ENCODE measurements at places on chromosomes 1 and 21.

DNA sequence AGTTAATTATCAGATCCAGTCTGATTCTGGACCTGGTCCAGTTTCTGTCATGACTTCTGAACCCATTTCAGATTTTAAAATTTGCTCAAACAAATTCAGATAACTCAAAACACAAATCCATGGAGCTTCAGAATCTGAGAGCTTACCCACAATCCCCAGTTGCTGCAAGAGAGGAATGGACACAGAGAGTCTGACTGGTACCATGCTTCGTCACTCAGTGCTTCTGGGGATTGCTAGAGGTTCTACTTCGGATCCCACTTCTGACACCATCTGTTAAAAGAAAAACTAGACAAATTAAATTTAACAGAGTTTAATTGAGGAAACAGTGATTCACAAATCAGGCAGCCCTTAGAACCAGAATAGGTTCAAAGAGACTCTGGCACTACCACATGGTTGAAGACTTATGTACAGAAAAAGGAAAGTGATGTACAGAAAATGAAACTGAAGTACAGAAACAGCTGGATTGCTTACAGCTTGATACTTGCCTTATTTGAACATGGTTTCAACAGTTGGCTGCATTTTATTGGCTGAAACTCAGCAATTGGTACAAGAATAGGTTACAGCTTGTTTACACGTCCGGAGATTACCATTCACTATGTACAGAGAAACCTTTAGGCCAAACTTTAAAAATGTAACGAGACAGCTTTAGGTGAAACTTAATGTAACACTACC lies 60.7 kb upstream of the TEKT2 start:
- DNase-seq, result no peak

DNA sequence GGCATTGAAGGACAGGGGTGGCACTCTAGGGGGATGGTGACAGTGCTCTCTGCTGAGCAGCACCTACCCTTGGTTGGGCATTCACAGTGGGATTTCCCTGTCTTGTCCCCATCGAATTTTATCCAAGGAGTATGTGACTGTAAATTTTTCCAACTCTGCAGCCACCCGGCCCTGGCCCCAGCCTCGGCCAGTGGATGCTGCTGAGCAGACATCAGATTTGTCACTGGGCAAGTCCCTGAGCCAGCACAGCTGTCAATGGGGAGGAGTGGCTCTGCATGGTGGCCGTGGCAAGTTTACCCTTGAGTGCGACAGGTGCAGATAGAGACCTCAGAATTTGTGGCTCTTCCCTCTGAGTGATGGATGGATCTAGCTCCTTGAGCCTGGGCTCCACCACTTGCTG lies 240.2 kb upstream of the CSF3R start:
- no peak for DNase-seq

GRCh38 chr1:229015806-229016205 lies 255.1 kb upstream of the RAB4A start:
- DNase-seq, result no peak

DNA sequence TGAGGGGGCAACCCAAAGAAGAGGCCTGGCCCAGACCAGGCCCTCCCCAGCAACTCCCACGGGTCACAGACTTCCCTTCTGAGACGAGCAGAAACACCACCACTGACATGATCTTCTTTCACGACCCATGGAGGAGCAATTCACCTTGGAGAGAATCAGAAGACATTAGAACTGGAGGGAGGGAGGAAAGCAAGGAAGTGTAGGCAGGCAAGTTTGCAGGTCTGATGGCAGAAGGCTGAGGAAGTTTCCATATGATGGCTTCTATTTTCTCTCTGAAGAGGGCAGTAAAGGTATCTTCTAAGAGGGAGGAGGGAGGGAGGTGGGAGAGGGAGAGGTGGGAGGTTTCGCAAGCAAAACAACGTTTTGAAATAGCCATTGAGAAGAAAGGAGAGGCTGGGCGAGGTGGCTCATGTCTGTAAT lies 1.4 kb upstream of the UBXN10 start:
- DNase-seq, result no peak

DNA sequence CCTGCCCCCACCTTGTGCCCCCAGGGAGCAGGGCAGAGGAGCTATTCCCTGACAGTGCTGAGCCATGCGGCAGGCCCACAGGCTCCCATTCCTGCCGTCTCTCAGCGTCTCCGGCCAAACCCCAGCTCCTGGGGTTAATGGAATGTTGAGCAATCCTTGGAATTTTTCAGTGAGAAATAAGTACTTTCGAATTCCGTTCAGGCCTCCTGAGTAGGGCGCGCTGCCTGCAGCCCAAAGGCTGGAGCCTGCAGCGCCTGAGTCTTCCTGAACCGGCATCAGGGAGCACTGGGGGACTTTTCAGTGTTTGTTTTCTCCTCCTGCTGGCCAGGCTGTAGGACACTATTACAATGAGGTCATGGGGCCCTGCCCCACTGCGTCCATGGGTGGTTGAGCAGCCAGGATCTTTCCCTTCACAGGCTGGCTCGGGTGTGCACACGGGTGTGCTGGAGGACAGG lies 33.3 kb upstream of the CSF1 start:
- no peak for DNase-seq

- DNase-seq, result no peak
Measured at GRCh38 chr1:71780681-71781080, 501.7 kb downstream of the NEGR1 start.

- no peak for DNase-seq
Measured at GRCh38 chr1:92317836-92318493, 19.1 kb downstream of the RPAP2 start.

GRCh38 chr1:61699911-61700851 lies 24.8 kb downstream of the TM2D1 start:
- DNase-seq, result no peak

DNA sequence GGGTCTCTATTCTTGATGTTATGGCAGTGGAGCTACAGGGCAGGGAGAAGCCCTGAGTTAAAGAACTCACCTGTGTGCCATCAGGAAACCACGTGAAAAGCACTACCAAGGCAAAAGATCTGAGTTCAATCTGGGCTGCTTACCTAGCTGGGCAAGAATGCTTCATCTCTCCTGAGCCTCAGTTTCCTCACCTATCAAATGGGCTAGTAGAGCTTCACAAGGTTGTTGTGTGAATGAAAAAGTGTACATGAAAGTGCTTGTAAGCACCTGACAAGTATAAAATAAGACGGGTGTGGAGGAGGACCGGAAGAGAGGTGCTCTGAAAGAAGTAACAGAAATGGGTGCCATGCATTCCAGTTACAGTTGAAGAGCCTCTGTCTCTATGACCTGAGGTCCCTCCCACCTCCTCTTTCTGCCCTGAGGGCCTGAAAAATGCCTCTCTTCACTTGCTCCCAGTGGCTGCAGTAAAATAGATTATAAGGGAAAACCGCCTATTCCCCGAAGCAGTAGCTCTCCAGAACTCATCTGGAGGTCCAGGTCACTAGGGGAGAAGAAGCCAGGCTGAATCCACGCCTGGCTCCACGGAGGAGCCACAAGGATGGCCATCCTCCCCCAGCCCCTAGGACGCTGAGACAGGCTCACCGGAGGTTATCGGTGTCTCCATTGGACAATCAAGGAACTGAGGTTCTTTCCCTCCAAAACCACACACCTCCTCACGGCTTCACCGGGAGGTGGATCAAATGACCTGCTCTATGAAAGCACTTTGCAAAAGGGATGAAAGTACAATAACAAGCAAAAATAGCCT lies 1.4 kb downstream of the GPR161 start:
- no peak for DNase-seq

DNA sequence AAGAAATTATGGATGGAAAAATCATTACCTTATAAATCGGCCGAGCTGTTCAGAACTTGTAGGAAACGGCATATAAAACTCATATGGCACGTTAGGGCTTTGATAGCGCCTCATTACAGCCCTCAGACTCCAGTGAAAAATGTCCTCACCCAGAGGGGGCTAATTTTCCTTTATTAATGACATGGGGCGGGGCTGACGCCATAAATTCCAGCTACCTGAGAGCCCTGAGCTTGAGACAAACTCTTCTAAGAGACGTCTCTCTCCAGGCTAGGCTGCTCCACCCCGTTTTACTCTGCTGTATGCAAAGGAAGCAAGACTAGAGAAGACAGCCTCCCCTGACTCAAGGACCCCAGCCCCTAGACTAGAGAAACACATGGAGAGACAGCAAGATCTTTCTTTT lies 149.4 kb downstream of the TRABD2B start:
- DNase-seq, result no peak

DNA sequence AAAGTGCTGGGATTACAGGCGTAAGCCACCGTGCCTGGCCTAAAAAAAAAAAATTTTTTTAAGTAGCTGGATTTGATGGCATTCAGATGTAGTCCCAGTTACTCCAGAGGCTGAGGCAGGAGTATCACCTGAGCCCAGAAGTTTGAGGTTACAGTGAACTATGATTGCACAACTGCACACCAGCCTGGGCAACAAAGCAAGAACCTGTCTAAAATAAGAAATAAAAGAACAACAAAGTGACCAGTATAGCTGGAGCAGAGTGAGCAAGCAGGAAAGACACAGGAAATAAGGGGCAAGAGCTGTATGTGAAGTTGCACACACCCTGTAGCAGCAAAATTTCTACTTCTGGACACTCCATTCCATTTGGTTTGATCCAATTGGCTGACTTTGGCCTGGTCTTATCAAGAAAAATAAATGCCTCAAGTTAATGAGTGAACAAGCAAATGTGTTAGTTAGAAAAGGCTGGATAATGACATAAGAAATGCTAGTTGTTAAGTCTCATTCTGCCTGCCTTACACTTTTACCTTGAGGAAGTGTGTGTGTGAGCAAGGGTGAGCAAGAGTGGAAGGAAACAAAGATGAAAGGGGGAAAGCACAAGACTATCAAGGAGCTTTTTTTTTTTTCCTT lies 7.9 kb downstream of the ATP5IF1 start:
- DNase-seq, result no peak

Data from stimulated activated CD4-positive, alpha-beta T cell treated with anti-CD3 and anti-CD28 coated beads, TNF-alpha, amount 100 ng/mL, for 1 hour (primary cell).